ENCODE measurements at places on chromosomes 12 and 14.

DNA sequence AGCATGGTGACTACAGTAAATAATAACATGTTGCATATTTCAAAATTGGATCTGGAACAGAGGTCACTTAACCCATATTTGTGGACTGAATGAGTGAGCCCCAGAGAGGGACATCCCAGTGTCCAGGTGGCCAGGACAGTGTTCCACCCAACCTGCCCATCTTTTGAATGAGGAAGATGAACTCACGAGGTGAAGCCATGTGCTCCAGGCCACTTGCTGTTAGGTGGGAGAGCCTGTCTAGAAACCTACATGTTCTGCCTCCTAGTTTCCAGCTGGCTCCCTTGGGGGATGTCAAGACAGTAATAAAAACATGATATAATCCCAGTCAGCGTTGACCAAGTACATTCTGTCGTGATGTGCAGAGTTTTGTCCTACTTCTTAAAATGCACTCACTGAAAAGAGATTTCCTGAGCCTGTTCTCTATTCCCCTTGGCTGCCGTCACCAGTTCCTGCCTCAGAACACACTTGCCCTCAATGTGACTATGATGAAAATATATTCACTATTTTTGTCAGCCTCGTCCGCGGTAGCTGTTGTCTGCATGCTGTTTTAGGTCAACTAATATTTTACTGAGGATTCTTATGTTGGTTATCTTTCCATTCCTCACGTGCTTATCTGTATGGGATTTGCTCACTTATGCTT is 25.7 kb downstream of the TSPAN9 start:
- DNase-seq, result no peak

DNA sequence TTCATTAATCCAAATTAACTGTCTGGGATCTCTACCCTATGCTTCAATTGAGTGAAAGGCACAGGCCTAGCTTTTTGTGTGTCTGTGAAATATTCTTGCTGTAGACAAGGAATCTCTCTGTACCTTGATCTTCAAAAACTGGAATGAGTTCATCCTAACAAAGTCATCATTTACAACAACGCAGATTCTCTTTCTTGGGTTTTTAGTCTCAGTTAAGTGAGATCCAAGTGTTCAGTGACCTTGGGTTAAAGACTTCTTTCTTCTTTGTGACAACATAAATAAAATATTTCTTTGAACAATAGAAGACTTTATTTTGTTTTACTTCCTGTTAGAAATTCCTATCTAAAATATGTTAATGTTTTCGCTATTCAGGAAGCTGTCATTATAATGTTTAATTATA is 192.2 kb upstream of the LMNTD1 start:
- no peak for DNase-seq

- no peak for DNase-seq
These were observed 126.8 kb upstream of the CPSF6 start for GRCh38 chr12:69112616-69113015.

GRCh38 chr14:100369019-100369418 is 45.9 kb downstream of the SLC25A47 start:
- DNase-seq, result no peak

DNA sequence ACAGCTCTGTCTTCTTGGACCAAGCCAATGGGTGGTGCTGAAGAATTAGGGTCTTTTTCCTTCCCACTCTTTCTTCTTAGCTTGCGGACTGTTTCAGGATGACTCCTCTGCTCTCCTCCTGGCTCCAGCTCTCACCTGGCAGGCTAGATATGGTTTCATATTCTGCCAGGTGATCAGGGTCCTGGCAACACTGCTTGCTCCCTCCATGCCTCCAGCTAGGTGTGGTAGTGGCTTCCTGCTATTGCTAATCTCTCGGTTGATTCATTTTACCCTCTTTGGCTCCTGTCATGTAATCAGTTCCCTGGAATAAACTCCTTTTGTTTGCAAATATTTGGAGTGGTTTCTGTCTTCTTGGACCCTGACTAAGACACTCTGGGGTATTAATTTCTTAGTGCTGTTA is 4.3 kb upstream of the GZMH start:
- no peak for DNase-seq

DNA sequence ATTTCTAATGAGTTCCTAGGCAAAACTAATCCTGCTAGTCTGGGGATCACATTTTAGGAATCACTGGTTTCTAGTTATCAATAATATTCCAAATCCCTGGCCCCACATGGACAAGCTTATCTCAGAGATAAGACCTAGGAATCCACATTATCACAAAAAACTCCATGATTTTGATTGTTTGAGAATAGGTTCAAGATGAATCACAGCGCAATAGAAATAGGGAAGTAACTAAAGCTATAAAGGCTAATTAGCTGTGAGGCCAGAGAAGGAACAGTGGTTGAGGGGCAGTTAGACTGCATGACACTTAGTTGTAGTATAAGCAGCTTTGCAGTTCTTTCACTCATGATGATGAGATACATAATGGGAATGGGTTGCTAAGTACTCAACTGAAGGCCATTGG is 13.1 kb upstream of the ATP5F1B start:
- no peak for DNase-seq

DNA sequence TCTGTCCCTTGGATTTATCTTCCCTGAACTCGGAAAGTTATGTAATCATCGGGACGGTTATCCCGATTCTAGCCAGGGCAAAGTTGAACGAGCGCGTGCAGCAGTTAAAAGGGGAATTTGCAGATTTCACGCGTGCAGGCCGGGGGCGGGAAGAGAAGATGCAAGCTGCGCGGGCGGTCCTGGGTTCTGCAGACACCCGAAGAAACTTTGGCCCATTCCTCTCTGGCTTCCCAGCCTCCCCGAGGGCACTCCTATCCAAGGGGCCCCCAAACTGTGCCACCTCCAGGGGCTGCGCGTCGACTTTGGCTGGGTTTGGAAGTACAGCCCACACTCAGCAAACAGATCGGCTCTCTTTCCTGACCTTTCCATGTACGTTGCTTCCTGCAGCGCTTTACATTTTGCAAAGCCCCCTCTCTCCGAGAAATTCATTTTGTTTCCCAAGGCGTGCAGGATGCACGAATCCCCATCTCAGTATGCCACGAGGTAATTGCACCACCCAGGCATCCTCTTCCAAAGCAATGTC is 941 bp upstream of the PPP1CC start:
- no peak for DNase-seq

GRCh38 chr14:95496690-95497259 is 19.7 kb downstream of the SYNE3 start:
- no peak for DNase-seq

- no peak for DNase-seq
These were observed 22.5 kb downstream of the LGALS3 start for GRCh38 chr14:55151601-55152000.
